Stimulated activated CD4-positive, alpha-beta T cell treated with anti-CD3 and anti-CD28 coated beads, Interleukin-2, amount 100 ng/mL, for 24 hours (primary cell): ENCODE measurements at places on chromosomes 6 and 20.

DNA sequence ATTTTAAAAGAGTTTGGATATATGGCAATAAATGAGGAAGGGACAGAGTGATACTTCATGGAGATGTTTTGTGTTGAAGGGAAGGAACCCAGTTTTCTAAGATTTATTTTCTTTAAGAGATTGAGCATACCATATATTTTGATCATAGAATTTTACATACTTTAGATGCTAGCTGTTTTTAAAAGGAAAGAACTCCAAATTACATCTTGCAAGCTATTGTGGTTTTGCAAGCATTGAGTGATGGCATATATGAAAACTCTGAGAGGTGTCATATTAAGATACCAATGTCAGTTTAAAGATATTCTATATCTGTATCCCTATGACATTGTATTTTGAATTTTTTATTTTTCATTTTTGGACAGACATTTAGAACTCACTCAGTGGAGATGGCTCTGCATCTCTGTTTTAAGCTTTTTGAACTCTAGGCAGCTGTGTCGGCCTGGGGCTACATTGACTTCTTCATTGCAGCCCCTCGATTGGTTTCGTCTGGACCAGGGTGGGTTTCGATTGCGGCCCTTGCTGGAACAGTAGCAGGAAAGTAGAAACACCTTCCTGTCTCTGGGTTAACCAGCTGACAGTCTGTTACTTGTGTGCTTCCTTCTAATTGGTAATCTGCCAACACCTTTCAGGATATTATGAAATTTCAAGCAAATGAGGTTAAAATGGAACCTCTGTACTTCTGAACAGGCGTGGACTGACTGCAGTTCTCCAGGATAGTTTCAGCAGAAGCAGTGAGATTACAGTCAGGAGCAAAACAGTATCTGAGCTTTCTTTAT, 14.0 kb downstream of the IGF2R start:
- no peak for DNase-seq

GRCh38 chr6:169786349-169786748, 34.9 kb downstream of the ERMARD start:
- no peak for DNase-seq

GRCh38 chr6:120348926-120349325, 985.4 kb downstream of the TBC1D32 start:
- DNase-seq: no peak

DNA sequence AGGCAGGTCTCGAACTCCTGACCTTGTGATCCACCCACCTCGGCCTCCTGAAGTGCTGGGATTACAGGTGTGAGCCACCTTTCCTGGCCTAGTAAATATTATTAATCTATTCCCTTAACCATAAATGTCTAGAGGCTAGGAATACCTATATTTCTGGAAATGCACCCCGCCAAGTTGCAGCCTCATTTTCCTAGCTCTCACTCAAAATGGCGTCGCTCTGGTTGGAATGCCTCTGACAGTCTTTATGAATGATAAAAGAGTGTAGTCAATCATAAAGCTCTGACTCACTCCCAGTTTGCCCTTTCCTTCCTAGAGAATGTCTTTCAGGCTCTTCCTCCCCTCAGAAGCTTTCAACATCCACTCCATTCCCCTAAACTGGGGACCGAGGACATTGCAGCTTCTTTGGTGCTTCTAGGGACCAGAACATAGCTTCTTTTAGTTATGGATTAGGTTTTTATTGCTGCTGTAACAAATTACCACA, 14.1 kb upstream of the TRIM26 start:
- no peak for DNase-seq

- DNase-seq: no peak
Observed at GRCh38 chr6:131949620-131949908, 1.6 kb downstream of the CCN2 start.

DNA sequence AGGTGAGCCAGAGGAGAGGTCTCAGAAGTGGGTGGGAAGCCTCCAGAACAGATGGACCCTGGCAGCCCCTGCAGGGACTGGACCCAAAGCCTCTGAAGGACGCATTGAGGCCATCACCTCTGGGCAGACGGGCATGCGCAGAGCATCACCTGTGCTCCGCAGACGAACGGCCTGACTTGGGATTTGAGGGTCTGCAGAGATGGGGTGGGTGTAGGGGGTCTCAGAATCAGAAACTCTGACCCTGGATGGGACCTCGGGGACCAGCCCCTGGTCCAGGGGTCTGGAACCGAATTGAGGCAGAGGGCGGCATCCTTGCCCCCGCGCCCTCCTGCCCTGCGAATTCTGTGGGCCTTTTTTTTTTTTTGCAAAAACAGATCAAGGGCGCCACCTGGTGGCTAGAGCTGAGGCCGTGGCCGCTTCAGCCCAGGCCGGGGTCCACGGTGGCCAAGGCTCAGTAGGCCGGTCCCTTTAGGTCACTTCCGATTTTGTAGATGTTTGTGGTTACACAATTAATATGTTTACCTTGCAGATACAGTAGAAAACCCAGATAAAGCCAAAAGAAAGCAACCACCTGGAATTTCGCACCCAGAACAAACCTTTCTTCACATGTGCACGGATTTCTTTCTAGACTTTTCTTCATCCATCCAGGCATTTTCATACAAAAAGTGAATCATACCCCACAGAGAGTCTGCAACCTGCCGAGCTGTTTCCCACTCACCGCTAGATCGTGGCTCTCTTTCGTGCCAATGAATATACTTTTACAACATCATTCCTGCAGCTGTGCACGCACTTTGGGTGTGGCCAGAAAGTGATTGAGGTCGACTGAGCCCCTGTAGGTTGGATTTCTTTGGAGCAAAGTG, 25.9 kb downstream of the ZBP1 start:
- DNase-seq: peak; percentile 68

DNA sequence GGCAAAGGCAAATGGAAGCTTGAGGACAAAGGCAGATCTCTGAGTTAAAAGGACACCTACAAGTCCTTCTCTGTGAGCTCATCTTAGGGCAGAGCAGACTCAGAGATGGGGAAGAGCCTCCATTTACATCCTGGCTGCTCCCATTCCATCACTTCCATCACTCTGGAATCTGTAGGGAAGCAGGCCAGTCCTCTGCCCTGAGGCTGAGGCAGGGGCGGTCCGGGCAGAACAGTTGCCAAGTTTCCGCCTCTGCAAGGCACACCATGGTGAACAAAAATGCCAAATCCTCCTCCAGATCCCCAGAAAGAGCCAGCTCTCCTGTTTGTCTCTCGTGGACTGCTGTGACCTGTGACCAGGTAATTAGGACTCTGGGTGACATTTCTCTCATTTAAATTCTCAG, 209.6 kb upstream of the SSTR4 start:
- no peak for DNase-seq

- no peak for DNase-seq
Observed at GRCh38 chr6:168232062-168232461, 87.5 kb downstream of the DACT2 start.

DNA sequence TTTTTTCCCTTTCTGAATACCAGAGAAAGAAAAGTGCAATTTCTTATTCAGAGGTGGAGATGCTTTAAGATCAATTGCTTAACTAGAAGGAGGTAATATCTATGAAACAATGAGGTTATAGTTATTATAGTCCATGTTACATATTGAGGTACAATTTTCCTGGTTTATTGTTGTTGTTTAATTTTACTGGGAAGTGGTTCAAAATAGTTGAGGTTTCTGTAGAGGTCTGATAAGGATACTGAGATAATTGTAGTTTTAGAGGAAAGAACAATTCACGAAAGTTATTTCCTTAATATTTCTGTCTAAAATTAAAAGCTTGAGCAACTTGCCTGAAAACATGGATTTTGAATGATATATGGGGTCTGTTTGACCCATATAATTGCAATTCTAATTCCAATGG, 51.4 kb downstream of the DOK5 start:
- no peak for DNase-seq

DNA sequence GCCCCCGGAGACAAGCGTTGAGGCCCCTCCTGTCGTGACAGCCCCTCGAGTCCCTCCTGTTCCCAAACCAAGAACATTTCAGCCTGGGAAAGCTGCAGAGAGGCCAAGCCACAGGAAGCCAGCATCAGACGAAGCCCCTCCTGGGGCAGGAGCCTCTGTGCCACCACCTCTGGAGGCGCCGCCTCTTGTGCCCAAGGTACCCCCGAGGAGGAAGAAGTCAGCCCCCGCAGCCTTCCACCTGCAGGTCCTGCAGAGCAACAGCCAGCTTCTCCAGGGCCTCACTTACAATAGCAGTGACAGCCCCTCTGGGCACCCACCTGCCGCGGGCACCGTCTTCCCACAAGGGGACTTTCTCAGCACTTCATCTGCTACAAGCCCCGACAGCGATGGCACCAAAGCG, 72.4 kb downstream of the SERAC1 start:
- DNase-seq: no peak

GRCh38 chr6:106411643-106412200, 51.2 kb downstream of the CRYBG1 start:
- no peak for DNase-seq

GRCh38 chr20:9496155-9496554, 18.2 kb upstream of the LAMP5 start:
- no peak for DNase-seq

DNA sequence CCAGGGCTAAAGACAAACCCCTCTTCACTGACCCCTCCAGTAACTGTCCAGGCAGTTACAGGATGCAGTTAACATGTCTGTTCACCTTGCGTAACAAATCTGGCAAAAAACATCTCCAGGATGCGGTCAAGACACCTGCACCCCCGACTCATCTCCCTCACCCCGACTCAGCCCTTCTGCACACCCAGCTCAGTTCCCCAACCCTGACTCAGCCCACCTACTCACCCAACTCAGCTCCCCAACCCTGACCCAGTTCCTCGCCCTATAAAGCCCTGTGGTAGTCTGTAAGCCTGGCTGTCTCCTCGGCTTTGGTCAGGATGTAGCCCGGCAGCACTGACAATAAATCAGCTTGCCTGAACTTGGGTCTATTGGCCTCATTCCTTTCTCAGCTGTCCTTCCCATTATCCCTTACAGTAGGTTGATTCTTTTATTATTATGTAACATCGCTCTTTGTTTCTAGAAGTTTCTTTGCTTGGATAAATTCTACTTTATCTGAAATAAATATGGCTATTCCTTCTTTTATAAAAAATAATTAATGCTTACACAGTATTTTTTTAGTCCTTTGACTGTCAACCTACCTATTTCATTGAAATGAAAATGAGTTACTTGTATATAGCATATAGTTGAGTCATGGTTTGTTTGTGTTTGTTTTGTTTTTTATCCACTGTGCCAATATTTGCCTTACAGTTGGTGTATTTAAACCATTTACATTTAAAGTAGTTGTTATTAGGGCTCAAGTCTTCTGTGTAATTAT, 12.9 kb upstream of the ADTRP start:
- DNase-seq: peak; percentile 10

DNA sequence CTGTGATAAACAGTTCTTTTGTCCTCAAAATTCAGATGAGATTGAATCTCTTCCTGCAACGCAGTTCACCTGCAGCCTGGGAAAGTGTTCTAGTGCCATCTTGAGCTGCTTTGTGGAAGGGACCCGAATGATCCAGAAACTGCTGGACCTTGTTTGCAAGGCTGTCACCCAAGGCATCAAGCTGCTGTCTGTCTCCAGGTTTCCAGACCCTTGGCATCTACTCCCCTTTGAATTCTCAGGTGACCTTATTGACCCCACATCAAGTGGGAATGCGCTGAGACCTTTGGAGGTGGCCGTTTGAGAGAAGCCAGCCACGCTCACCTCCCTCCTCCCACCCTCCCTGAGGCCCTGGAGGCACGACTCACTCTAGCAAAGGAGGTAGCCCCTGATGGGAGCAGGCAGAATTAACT, 112.5 kb downstream of the EDN3 start:
- no peak for DNase-seq

DNA sequence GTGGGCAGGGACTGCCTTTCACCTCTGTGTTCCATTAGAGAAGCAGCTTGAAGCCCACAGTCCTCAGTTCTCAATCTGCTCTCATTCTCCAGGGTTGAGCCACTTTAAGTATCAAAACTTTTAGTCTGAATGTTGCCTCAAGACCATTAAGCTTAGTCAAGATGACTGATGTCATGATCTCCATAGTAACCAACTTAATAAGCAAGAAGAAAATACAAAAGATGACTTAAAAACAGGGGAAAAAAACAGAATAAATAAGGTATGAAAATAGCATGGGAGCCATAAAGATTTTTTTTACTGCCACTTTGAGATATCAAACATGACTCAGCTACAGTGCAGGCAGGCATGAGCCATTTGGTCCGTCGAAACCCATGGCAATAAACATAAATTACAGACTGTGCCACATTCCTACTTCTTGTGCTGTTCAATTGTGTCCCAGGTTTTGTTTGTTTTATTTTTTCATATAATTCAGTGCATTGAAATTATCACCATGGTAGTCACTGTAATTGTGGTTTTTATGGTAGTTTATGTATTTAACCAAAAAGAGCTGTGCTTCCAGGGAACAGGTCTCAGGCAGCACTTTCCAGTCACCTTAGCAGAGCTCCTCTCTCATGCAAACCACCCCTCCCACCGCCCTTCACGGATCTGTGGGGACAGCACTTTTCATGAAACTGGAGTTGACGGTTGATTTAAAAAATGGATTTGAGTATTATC, 156.5 kb upstream of the INSM1 start:
- no peak for DNase-seq

DNA sequence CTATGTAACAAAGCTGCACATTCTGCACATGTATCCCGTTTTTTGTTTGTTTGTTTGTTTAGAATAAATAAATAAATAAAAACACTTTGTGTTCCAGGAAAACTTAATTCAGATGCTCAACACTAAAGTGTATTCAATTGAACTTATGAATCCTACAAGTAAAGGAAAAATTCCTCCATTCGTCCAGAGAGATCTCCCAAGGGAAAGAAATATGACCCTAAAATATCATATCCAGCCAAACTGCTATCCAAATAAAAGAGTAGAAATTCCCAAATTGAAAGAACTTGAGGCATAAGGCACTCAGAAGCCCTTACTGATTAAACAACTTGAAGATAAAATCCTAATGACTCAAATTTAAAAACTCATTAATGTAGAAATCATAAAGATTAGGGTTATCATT, 90.4 kb downstream of the MOXD1 start:
- DNase-seq: no peak

GRCh38 chr6:114176726-114177125, 166.1 kb downstream of the HS3ST5 start:
- DNase-seq: no peak

- no peak for DNase-seq
Observed at GRCh38 chr6:40541556-40542174, 45.5 kb downstream of the LRFN2 start.

DNA sequence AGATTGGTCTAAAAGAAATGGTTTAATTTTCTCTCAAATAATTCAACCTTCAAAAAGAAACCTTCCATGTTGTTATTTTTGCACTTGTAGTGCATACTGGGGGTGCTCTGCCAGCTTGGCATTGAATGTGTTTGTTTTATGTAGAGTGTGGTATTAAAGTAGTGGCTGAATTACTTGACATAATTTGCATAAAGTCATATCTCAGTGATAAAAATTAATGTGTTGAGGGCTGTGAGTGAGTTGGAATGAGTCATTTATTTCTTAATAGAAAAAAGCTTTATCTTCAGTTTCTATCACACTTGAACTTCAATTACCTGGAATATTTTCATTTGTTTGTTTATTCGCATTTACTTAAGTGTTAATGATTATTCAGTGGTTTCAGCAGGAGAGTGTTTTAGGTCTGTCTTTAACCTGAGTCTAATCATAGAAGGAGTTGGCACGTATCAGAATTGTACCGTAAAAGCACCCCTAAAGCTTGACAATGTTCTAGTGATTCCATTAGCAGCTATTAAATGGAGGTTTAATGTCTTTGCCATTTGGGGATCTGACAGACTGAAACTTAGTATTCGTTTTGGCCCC, 801.2 kb upstream of the FLRT3 start:
- no peak for DNase-seq

- no peak for DNase-seq
Observed at GRCh38 chr6:166573511-166574216, 12.8 kb downstream of the RAMACL start.

GRCh38 chr6:1191141-1191630, 120.7 kb upstream of the FOXQ1 start:
- DNase-seq: no peak
